ENCODE measurements at places on chromosomes 13 and 19. TPM values are rescaled to one million over a fixed set of nuclear protein-coding genes. Genes with fewer than 3 reads are reported as not detected.

Gene HNRNPA1L2
- 2.7 TPM for total RNA-seq

Gene FLT3
- not detected for total RNA-seq

Gene ITGBL1
- total RNA-seq = 22.8 TPM

Gene PRR22
- not detected for total RNA-seq

Gene NCAN
- total RNA-seq = not detected

Gene THSD1
- 1.2 TPM for total RNA-seq

Gene C19orf33
- 137 TPM for total RNA-seq

Gene MKNK2
- 104 TPM for total RNA-seq

Gene OR7A5
- total RNA-seq = 4.7 TPM

Gene ZNF556
- total RNA-seq = not detected

Gene TUBA3C
- total RNA-seq = not detected

Gene ZNF91
- 39.3 TPM for total RNA-seq

Gene RFC3
- total RNA-seq = 6.5 TPM

Data from placental epithelial cell (primary cell).